Neuronal stem cell (in vitro differentiated cells): ENCODE measurements at places on chromosomes 16 and 17.
A peak's percentile ranks its signal among the peaks of the same experiment; 100 is the strongest.

- no peak overlapping the region for H3K4me3 ChIP-seq
- H3K27ac ChIP-seq: no peak overlapping the region
- H3K27me3 ChIP-seq: no peaks in the 10 kb centered on the region
- H3K4me1 ChIP-seq: peaks cover 3% of the 10 kb centered on the region
- DNase-seq: no peak
These were observed 16.3 kb downstream of the TNRC6A start for GRCh38 chr16:24745791-24746190.

DNA sequence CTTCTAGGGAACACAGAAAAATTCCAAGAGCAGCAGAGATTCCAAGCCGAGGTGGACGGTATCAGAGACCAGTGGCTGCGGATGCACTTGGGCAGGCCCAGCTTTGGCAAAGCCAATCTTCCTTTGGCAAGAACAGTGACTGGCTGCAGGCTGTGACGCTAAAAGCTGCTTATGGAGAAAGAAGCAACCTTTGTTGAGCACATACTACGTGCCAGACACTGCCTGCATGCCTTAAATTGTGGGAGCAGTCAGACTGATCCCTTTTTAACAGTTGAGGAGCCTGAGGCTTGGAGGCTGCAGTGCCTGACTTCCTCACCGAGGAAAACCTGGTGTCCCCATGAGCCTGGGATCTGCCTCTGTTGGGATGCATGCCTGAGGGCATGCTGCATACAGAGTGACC is 69.0 kb upstream of the AMZ2 start:
- no peaks in the 10 kb centered on the region for H3K4me1 ChIP-seq
- H3K4me3 ChIP-seq: no peak overlapping the region
- no peaks in the 10 kb centered on the region for H3K27me3 ChIP-seq
- DNase-seq: no peak
- H3K27ac ChIP-seq: no peak overlapping the region

DNA sequence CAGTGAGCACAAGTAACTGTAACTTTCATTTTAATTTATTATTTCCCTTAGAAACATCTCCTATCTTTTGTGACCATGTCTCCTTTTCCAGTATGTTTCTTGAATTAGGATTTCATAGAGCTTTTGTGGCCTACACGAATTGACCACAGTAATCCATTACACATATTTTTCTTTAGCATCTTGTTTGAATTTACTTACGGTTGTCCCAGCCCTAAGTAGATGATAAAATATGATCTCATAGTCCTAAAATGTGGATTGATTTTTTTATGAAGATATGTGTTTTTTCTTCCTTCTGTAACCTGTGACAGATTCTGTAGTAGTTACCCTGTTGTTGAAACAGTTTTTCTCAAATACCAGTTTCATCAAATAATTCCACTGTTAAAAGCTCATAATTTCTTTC is 61.5 kb downstream of the NF1 start:
- H3K4me3 ChIP-seq: no peak overlapping the region
- H3K36me3 ChIP-seq: peaks cover 54% of the 10 kb centered on the region
- DNase-seq: no peak
- no peak overlapping the region for H3K27ac ChIP-seq
- no peaks in the 10 kb centered on the region for H3K27me3 ChIP-seq

DNA sequence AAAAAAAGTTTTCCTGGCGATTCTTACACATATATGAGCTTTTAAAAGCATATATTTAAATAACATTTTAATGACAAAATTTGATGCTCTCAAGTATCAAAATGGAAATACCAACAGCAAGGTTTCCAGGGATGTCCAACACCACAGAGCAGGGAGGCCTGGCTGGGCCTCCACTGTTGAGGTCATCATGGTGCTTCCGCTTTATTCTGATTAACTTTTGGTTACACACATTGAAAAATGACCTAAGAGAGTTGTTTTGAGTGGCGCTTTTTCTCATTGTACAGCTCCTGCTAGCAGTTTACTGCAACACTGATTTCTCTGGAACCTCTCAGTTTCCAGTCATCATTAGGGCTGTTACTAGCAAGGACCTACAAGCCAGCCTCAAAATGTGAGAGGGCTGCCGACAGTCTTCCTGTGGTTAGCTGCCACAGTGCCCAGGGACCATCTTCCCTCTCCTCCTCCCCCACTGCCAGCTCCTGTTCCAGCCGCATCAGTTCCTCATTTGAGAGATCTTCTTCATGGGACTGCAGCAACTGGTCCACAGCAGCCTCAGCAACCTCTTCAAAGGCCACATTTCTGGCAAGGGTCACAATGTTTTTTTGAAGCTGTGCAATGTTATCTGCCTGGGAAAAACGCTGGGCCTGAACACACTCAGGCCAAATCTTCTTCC is 21.3 kb downstream of the DEF8 start:
- H3K36me3 ChIP-seq: peaks cover 28% of the 10 kb centered on the region

- peaks cover 5% of the 10 kb centered on the region for H3K27me3 ChIP-seq
- no peaks in the 10 kb centered on the region for H3K4me1 ChIP-seq
- no peak for DNase-seq
- H3K4me3 ChIP-seq: no peak overlapping the region
These were observed 19.1 kb downstream of the OSBPL7 start for GRCh38 chr17:47802341-47803022.

DNA sequence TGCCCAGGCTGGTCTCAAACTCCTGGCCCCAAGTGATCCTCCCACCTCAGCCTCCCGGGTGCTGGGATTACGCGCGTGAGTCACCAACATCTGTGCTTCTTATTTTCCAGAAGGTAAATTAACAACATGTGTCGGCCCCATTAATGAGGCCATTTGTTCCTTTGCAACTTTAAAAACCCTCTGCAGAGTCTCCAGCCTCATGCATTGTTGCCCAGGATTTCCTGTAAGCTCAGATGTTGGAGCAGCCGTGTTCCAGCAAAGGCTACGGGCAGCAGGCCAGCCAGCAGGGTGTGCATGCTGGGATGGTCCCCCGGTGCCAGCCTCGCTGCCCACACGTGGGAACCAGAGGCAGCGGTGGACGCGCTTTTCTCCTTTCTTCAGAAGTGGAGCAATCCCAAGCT is 19.1 kb upstream of the HEXD start:
- H3K27me3 ChIP-seq: no peaks in the 10 kb centered on the region
- H3K27ac ChIP-seq: no peak overlapping the region
- H3K4me1 ChIP-seq: no peaks in the 10 kb centered on the region
- H3K4me3 ChIP-seq: no peak overlapping the region
- no peak for DNase-seq

DNA sequence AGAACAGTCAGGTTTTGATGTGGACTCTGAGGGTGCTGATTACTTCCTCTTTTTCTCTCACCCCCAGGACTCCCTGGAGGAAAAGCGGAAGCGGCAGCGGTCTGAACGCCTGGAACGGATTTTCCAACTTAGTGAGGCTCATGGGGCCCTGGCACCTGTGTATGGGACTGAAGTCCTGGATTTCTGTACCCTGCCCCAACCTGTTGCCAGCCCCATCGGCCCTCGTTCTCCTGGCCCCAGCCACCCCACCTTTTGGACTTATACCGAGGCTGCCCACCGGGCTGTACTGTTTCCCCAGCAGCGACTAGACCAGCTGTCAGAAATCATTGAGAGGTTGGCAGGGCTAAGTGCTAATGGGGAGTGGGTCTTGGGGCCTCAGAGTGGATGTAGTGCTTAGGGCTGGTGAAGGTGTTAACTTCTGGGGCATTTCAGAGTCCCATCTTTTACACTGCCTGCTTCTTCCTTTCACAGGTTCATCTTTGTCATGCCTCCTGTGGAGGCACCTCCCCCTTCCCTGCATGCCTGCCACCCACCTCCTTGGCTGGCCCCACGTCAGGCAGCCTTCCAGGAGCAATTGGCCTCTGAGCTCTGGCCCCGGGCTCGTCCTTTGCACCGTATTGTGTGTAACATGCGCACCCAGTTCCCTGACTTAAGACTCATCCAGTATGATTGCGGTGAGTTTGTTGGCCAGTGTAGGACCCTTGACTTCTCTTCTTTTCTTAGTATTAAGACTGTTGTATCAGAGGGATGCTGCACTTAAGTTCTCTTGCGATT is 19.1 kb upstream of the PHKG2 start:
- H3K36me3 ChIP-seq: peaks cover 42% of the 10 kb centered on the region
- no peaks in the 10 kb centered on the region for H3K27me3 ChIP-seq
- DNase-seq: no peak
- no peak overlapping the region for H3K4me3 ChIP-seq

DNA sequence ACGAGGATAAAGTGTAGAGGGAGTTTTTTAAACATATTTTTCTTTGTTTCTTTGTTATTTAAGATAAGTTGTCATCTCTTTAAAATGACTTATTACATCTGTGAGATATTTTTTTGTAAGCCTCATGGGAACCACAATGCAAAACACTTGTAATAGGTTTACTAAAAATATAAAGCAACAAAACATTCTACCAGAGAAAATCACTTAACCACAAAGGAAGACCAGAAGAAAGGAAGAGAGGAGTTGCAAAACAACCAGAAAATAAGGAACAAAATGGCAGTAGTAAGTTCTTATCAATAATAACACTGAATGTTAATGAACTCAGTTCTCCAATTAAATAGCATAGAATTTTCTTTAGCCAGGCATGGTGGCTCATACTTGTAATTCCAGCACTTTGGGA is 22.9 kb downstream of the DHRS7B start:
- H3K27me3 ChIP-seq: no peaks in the 10 kb centered on the region
- H3K4me3 ChIP-seq: no peak overlapping the region
- no peak overlapping the region for H3K27ac ChIP-seq
- H3K4me1 ChIP-seq: no peaks in the 10 kb centered on the region

- H3K4me1 ChIP-seq: peaks cover 6% of the 10 kb centered on the region
- H3K27ac ChIP-seq: no peak overlapping the region
- H3K4me3 ChIP-seq: no peak overlapping the region
- no peaks in the 10 kb centered on the region for H3K27me3 ChIP-seq
These were observed 9.6 kb downstream of the CALCOCO2 start for GRCh38 chr17:48840441-48840840.

- H3K27ac ChIP-seq: no peak overlapping the region
- no peaks in the 10 kb centered on the region for H3K27me3 ChIP-seq
- H3K4me3 ChIP-seq: no peak overlapping the region
- no peaks in the 10 kb centered on the region for H3K36me3 ChIP-seq
- H3K4me1 ChIP-seq: peaks cover 5% of the 10 kb centered on the region
These were observed 16.3 kb upstream of the CBX4 start for GRCh38 chr17:79855331-79856124.

DNA sequence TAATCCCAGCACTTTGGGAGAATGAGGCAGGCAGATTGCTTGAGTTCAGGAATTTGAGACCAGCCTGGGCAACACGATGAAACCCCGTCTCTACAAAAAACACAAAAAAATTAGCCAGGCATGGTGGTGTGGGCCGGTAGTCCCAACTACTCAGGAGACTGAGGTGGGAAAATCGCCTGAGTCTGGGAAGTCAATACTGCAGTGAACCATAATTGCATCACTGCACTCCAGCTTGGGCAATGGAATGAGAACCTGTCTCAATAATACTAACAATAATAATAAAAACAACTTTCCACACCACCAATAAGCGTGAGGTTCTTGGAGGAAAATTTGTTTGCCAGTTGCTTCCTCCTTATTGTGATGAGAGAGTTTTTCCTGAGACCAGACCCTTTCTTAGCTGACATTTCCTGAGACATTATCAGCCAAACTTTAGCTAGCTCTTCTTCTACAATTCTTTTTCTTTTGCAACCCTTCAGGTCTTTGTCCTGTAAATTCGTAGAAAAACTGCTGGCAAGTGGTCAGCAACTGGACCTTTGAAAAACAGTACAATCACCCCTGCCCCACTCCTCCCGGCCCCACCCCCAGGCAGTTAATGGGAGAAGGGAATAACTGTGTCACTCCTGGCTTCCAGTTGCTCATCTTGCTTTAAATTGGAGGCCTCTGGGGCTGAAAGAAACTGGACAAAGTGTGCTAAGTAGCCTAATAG is 3.5 kb upstream of the EZH1 start:
- peaks cover 12% of the 10 kb centered on the region for H3K4me1 ChIP-seq
- H3K27me3 ChIP-seq: no peaks in the 10 kb centered on the region
- no peak for DNase-seq
- no peak overlapping the region for H3K27ac ChIP-seq
- no peak overlapping the region for H3K4me3 ChIP-seq
- H3K36me3 ChIP-seq: no peaks in the 10 kb centered on the region

- H3K4me1 ChIP-seq: peaks cover 14% of the 10 kb centered on the region
- no peaks in the 10 kb centered on the region for H3K27me3 ChIP-seq
- peak overlapping the region; percentile 80 for H3K27ac ChIP-seq
- H3K36me3 ChIP-seq: peaks cover 3% of the 10 kb centered on the region
These were observed 1.1 kb upstream of the HAPSTR1 start for GRCh38 chr16:9090101-9090959.

- no peaks in the 10 kb centered on the region for H3K4me1 ChIP-seq
- peaks cover 37% of the 10 kb centered on the region for H3K36me3 ChIP-seq
- DNase-seq: no peak
- no peak overlapping the region for H3K4me3 ChIP-seq
These were observed 7.8 kb downstream of the MLYCD start for GRCh38 chr16:83906683-83907082.

DNA sequence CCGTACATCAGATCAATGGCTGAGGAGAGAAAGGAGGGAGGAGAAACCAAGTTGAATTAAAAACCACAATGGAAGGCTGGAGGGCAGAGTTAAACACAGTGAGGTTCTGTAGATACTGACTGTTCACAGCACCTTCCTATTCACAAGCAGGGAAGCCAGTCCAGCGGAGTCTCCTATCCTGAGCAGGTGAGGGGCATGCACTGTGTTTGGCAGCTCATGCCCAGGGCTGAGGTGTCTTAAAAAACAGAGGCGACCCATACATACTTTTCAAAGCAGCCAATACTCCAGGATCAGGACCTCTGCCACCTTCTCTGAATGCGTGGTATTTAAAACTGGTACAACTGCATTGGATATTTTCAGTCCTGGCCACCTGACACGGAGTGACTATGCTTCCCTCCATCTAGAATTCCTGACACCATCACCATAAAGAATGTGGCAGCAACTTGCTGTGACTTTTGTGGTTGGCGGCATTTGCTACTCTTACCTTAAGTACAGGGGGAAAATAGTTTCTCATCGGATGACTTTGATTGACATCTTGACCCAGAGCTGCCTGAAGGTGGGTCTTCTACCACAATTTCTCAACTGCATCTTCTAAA is 21.5 kb downstream of the USP22 start:
- H3K27ac ChIP-seq: no peak overlapping the region
- H3K4me1 ChIP-seq: no peaks in the 10 kb centered on the region
- H3K4me3 ChIP-seq: no peak overlapping the region
- no peaks in the 10 kb centered on the region for H3K27me3 ChIP-seq
- DNase-seq: no peak

GRCh38 chr16:10856042-10856441 is 21.0 kb upstream of the CIITA start:
- H3K27me3 ChIP-seq: no peaks in the 10 kb centered on the region
- H3K36me3 ChIP-seq: no peaks in the 10 kb centered on the region
- no peaks in the 10 kb centered on the region for H3K4me1 ChIP-seq

DNA sequence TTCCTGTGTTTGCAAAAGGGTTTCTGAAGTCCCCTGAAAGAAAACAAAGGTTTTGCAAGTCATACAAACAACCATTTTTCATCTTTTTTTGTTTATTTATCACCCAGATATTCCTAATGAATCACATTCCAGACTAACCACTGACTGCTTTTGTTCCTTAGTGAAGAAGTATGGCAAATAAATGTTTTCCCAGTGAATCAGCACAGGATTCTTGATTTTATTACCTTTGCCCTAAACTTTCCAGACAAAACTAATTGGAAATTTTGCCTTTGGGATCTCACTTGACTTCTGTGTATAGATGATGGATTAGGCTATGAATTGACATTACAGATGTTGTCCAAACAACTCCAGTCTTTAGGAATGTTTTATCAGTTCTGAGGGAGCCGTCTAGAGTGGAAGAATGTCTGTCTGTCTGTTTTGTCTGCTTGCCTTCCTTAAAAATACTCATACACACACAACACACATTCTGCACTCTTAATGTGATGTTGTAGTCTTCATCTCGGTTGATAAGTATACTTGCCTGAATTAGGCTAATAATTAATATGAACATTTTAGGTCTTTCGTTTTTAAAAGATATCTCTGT is 48.9 kb downstream of the VMP1 start:
- H3K27ac ChIP-seq: no peak overlapping the region
- DNase-seq: no peak
- H3K4me3 ChIP-seq: no peak overlapping the region
- H3K27me3 ChIP-seq: no peaks in the 10 kb centered on the region
